Hippocampal formation (tissue), 2 donors: ENCODE measurements at places on chromosomes 13 and 19.

DNA sequence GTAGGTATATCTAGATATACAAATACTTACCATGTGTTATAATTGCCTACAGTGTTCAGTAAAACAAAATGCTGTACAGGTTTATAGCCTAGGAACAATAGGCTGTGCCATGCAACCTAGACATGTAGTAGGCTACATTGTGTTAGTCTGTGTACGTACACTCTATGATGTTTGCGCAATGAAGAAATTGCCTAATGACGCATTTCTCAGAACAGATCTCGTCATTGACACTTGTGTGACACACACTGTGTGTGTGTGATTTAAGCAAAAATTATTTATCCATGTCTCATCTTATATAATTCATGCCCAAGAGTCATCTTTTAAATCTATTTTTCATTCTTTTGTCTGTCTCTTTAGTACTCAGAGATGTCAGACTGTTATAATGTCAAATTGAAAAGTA, 1888.8 kb upstream of the PCDH20 start:
- no peak for DNase-seq

- no peak for DNase-seq
Measured at GRCh38 chr13:100528820-100529219, 59.8 kb downstream of the GGACT start.

DNA sequence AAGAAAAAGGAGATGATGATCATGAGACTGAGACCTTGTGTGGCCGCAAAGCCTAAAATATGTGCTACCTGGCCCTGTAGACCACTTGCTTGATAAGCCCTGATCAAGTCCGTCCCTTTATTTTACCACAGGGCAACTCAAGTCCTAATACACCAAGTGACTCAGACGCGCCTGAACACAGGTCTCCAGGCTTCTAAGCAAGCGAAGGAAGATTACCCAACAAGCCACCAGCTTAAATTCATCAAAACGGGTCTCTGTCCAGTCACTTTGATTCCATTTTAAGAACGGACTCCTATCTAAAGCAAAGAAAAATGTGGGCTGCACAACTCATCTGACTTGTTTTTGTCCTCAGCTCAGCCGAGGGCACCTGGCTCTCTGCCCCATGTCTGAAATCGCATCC, 26.8 kb downstream of the SLC7A1 start:
- no peak for DNase-seq

DNA sequence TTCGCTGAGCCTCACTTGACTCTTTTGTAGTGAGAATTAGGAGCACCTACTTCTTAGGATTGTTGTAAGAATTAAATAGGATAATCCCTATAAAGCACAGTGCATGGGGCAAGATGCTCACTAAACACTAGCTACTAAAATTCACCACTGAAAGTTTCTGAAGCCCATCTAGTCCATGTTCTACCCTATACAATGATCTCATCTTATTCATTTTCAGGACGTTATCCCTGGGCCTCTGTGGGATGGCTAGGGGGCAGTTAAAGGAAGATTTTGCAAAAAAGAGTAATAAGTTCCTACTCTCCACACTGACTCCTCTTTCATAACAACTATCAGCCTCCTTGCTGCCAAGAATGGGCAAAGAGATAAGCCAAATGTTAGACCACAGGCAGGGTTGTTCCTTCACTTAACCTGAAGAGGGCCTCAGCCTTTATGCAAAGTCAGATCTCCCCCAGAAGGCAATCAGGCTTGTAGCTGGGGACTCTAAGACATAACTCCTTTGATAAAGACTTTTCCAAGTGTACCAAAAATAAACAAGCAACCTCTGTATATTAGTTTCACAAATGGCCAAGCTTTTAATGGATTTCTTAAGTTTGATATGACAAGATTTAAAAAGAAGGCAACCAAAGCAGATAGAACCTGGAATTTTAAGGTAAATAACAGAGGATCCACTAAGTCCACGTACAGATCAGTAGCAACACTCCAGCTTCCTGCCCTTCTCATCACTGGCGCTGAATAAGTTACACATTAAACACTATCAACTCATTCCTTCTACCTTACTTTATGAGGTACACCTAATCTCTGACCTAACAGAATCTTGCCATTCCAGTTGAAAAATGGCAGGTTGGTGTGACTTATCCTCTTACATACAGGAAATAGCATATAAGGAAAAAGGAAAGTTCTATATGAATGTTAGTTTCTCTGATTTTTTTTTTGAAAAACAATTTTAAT, 44.4 kb downstream of the ELF1 start:
- DNase-seq = no peak

DNA sequence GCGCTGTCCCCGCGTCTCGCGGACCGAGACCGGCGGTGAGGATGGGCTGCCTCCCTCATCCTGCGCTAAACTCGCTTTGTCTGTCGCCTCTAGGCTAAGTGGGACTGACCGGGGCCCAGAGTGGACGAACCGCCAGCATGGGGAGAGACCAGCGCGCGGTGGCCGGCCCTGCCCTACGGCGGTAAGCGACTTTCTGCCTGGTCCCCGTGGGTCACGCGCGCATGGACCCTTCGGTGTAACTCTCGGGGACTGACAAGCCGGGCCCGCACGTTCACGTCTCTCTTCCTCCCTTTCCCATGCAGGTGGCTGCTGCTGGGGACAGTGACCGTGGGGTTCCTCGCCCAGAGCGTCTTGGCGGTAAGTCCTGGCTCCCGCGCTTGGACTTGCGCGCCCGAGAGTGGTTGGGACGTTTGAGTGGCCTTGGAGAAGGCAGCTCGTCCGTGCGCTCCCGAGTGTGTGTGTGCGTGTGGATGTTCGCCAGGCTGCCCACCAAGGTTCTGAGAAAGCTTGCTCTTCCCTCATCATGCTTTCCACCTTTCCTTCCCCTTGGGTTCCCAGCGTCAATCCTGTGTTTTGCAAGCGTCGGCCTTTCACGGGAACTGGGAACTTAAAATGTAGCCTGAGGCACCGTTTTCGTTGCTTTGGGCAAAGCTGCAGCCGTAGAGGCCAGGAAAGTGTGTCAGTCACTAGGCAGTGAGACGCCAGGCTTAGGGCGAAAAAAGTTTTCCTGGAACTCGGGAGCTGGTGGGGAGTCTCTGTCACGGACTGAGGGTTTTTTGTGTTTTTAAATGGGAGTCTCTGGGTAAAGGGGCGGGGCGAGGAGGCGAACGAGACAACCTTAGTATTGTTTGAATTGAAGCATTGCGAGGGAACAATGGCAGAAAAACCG, 927 bp downstream of the COL4A2 start:
- DNase-seq = no peak

DNA sequence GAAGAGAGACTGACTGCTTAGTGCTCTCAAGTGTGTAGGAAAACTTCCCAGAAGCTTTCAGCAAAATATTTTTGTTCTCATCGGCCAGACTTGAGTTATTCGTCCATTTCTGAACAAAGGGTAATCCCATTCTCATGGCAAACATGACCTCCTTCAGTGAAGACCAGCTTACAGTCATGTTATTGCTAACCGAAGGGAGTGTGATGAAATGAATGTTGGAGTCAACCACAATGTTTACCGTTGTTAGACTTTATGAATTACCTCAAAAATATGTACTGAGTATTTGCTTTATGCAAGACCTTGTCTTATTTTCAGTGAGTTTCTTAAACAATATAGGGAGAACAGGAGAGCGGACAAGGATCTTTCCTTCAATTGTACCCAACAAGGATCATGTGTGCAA, 228.6 kb downstream of the LMO7 start:
- no peak for DNase-seq

GRCh38 chr13:75491376-75491775, 9.4 kb upstream of the TBC1D4 start:
- no peak for DNase-seq

DNA sequence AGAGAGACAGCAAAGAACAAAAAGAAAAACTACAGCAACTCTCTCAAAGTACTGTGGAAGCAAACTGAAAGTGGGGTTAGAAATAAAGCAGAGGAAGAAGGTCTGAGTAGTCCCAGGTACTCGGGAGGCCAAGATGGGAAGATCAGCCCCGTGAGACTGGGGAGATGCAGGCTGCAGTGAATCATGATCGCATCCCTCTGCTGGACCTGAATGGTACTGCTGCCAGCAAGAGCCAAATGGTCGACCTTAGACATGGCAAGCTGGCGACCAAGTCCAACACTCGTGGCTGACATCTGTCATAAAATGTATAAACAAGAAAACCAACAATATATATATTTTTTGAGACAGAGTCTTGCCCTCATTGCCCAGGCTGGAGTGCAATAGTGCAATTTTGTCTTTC, 33.7 kb upstream of the ZNF724 start:
- no peak for DNase-seq
